Right ventricle myocardium inferior (tissue), 1 donor: ENCODE measurements at places on chromosomes 13 and 19. TPM values are rescaled to one million over a fixed set of nuclear protein-coding genes. Genes with fewer than 3 reads are reported as not detected.
A peak's percentile ranks its signal among the peaks of the same experiment; 100 is the strongest.

DNA sequence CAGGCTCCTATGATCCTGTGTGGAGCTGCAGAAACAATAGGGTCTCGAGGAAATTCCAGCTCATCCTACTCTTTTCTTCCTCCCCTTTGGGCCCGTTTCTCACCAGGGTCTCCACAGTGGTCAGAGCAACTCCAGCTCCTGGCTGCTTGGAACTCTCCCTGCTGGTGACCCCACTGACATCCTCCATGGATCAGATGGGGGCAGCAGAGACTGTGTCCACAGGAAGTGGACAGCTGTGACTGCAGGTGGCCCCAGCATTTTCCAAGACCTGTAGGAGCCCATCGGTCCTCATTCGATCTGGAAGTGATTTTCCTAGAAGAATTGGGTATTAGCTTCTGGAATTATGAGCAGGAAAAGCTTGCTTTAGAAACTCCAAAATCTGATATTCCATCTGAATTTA, 208.5 kb downstream of the ZNF536 start:
- no peak for DNase-seq

- peak; percentile 40 for DNase-seq
These were observed 829.9 kb upstream of the SLITRK5 start for GRCh38 chr13:86841264-86841663.

GRCh38 chr19:23547156-23547555, 139.9 kb downstream of the ZNF675 start:
- DNase-seq: no peak

GRCh38 chr13:49560270-49561061, 24.9 kb downstream of the RCBTB1 start:
- DNase-seq: no peak

DNA sequence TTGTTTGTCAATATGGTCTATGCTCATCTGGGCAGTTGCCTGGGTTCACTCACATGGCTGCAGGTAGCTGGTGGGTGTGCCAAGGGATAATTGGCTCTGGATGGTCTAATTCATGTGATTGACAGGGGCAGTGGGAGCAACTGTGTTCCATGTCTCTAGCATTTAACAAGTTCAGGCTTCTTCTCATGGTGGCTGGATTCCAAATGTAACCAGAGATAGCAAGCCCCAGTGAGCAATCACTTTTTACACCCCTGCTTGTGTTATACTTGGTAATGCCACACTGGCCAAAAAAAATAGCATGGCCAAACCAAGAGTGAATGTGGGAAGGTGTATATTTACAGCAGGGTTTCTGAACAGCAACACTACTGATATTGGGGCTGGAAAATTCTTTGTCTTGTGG, 89.6 kb upstream of the TNFSF11 start:
- DNase-seq: no peak

DNA sequence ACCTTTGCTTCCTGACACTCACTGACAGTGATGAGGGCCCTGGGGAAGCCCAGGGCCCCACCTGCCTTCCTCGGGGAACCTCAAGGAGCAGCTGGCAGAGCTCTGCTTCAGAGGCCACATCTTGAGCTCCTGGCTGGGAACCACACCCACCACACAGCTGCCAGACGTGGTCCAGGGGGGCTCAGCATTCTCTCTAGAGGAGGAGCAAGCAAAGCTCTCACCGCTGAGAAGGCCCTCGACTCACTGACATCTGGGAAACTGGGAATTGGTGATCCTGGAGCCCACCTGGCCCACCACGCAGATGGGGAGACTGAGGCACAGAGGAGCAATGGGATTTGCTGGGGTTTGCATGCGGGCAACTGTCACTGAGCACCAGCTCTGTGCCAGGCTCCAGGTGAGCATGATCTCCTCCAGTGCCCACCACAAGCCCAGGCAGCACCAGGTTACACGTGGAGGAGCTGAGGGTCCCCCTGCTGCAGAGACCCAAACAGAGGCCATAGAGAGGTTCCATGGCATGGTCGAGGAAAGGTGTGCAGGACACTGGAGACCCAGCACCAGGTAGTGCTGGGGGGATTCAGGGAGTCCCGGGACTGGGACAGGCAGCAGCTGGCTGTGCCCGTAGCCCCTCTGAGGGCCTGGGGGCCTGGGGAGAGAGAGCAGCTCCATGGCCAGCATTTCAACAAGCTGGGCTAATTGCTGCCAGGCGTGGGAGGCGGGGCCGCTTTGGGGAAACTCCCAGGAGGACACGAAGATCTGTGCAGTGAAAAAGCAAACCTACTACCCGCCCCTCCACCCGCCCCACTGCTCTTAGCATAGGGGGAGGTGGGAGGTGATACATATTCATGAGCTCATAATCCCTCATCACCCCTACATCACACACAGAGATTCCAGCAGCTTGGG, 33.4 kb downstream of the PEPD start:
- DNase-seq: no peak

Gene INSL3
- not detected for total RNA-seq

Gene CGB2
- not detected for total RNA-seq

Gene SOX1
- total RNA-seq: not detected

Gene ZGLP1
- 0.65 TPM for total RNA-seq

Gene BEST2
- not detected for total RNA-seq

Gene ZNF112
- total RNA-seq: 3.9 TPM
